ENCODE measurements at places on chromosomes 16 and 17.

- no peak for DNase-seq
These were observed 15.9 kb downstream of the TMEM92 start for GRCh38 chr17:50289991-50290702.

- peak; percentile 83 for DNase-seq
These were observed 14.8 kb downstream of the PDP2 start for GRCh38 chr16:66894948-66895688.

GRCh38 chr17:62715882-62716390 is 88.5 kb downstream of the MRC2 start:
- no peak for DNase-seq

- no peak for DNase-seq
These were observed at the start of gene KRTAP2-3 for GRCh38 chr17:41060052-41060604. Gene KRTAP2-3, minus strand, starts transcription at chr17:41060114. Its CDS starts 64 bp downstream, at chr17:41060050.

DNA sequence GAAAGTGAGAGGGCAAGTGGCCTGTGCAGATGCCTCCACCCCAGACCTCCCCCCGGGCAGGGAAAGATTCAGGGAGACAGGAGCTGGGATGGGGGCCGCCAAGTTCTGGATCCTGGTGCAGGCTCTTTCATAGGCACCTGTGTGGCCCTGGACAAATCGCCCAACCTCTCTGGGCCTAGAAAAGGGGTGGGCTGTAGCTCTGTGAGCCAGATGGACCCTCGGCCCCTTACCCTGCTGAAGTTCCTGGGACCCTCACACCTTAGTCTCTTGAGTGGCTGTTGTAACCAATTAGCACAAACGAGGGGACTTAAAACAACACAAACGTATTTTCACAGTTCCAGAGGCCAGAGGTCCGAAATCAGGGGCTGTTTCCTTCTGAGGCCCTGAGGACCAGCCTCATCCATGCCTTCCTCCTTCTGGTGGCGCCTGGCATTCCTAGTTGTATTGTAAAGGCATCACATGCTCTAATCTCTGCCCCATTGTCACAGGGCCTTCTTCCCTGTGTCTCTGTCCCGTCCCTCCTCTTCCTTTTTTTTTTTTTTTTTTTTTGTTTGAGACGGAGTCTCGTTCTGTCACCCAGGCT is 352.6 kb downstream of the SEC14L1 start:
- no peak for DNase-seq

GRCh38 chr17:80731323-80731722 is 186.7 kb downstream of the RPTOR start:
- peak; percentile 52 for DNase-seq

- DNase-seq: peak; percentile 67
These were observed 17.8 kb upstream of the NTN1 start for GRCh38 chr17:9003355-9004131.

DNA sequence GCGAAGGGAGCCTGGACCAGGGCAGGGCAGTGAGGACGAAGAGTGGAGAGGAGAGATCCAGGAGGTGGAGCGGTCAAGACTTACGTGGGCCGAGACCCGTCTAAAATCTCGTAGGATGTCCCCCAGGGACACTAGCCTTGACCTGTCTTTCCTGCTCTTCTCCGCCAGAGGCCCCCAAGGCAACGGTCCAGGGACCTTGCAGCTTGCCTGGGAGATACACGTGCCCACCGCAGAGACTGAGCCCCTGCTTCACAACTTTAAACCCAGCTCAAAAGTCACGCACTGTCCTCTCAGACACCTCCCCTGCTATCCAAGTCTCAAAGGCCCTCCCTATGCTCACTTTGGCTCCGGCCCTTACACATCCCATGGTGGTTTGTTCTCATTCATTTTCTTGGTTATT is 9.4 kb downstream of the TIGD7 start:
- peak; percentile 3 for DNase-seq

GRCh38 chr16:3776316-3776715 is 59.0 kb upstream of the TRAP1 start:
- DNase-seq: no peak

- no peak for DNase-seq
These were observed 196.0 kb downstream of the CBLN1 start for GRCh38 chr16:49085686-49086085.

GRCh38 chr16:57742543-57742942 is 7.0 kb downstream of the KATNB1 start:
- no peak for DNase-seq

DNA sequence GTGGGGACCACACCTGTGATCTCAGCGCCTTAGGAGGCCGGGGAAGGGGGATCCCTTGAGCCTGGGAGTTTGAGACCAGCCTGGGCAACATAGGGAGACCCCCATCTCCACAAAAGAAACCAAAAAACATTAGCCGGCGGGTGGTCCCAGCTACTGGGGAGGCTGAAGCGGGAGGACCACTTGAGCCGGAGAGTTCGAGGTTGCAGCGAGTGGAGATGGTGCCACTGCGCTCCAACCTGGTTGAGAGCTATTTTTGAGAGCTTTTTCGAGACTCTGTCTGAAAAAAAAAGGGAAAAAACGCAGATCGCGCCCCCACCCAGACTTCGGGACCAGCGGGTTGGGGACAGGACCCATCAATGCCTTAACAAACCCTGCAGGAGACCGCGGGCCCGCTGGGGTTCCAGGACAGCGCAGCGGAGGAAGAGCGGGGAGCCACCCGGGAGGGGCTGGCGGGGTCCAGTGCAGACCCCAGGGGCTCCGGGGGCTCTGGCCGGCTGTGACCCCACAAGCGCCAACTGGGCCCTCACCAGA is 762 bp upstream of the BAIAP3 start:
- DNase-seq: no peak

DNA sequence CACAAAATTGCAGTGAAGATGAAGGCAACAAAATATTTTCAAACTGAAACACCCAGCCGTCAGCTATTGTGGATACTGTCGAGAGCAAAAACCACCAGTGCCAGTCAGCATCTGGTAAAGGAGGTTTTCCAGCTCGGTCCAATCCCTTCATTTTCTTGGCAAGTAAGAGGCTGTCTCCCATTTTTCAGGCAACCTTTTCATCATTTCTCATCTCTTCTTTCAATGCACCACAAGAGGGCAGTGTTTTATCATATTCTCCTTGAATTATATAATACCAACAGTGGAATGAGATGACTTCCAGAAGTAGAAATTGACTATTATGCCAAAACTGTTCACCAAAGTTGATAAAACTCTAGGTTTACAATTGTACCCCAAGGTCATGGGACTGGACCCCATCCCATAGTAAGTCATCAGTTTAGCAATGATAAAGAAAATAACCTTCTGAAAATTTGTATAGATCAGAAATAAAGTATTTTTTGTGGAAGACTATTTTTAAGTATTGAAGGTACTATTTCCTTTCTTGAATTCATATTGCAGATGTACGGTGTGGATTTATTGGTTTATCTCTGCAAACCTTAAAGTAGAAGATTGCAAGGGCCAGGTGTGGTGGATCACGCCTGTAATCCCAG is 16.8 kb downstream of the NQO1 start:
- peak; percentile 88 for DNase-seq

DNA sequence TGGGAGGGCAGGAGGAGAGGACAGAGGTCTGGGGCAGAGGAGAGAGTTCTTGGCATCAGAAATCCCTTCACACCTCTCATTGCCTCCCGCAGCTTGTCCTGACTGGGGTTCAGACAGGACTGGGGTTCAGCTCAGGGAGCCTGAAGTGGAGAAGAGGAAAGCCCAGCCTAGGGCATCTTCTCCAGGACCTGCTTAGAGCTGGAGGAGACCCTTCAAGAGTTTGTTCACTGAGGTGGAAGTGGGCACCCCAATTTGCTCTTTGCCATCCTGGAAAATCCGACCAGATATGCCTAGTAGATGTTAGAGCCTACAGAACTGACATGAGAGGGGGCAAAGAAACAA is 2.0 kb downstream of the HOXB3 start:
- DNase-seq: no peak

GRCh38 chr17:58412064-58412703 is 5.2 kb downstream of the RNF43 start:
- no peak for DNase-seq

- DNase-seq: no peak
These were observed 6.4 kb downstream of the AOC3 start for GRCh38 chr17:42857389-42857788.

- DNase-seq: no peak
These were observed 18.2 kb downstream of the RAB40C start for GRCh38 chr16:608019-608418.

DNA sequence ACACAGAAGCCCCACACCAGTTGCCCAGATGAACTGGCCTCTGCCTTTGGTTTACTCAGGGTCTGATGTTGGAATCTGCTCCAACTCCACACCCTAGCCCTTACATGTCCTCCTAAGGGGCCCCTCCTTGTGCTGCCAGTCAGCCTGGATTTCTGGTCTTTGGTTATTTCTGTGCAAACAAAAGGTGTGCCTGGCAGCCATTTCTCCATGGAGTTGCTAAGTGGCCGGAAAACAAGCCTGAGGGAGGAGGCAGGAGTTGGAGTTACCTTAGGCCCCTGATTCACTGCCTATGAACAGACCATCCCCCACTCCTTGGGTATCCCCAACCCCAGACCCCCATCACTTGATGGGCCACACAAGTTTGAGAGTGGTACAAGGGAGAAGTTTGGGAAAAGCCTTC is 4.4 kb upstream of the ALKBH5 start:
- DNase-seq: no peak

DNA sequence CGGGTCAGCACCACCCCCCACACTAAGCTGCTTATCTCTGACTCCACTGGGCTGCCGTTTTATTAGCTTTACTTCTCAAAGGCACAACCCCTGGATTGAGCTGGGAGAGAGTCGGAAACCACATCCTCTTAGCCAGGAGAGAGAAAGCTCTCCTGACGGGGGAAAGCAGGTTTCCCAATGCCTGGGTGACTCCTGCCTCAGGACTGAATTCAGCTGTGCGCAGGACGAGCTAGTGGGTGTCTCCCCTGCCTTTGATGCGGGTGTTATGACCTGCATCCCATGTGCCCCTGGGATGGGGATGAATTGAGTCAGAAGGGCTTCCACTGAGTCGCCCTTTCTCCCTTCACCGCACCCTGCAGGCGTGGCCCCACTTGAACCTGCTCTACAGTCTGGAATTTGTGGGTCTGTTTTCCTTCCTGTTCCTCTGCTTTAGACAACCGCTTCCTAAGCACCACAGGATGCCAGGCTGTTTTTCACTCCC is 819.2 kb upstream of the EEF2KMT start:
- no peak for DNase-seq

DNA sequence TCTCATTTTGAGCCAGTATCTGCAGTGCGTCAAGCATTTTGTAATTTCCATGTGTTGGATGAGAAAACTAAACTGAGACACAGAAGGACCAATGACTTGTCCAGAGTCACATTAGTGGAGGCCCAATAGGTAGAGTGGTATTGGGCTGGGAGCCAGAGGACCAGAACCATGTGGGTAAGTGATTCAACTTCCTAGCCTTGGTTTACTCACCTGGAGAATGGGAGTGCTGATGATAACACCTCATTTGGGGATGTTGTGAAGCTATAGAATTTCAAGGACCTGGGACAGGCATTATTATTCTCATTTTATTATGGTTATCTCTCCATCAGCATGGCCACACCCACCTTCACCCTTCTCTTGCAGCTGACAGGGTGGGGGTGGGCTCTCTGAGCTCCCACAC is 8.1 kb downstream of the CPNE2 start:
- no peak for DNase-seq

DNA sequence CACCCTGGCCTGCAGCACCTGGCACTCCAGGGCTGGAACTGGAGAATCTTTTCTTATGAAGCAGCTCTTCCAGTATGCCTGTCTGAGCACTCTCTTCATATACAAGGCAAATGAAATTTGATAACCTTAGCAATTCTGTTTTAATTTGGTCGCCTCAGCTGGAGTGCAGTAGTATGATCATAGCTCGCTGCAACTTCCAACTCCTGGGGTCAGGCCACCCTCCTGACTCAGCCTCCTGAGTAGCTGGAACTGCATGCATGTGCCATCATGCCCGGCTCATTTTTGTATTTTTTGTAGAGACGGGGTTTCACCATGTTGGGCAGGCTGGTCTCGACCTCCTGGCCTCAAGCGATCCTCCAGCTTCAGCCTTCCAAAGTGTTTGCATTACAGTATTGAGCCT is 140.8 kb upstream of the CHMP6 start:
- no peak for DNase-seq

DNA sequence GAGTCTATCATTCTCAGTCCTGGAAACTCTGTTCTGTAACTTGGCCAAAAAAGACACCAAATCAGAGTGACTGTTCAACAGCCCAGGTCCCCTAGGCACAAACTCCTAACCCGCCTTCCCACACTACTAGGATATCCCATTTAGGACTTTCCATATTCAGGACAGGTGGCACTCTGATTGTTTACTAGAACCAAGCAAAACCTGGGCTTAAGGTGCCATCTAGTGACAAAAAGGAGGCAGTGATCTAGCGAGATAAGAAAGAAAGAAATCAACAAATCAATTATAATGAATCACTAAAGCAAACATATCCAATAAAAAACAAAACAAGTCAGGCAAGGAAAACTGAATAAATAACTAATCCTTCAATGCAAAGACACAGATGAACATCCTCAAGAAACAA is 203.9 kb downstream of the CEP112 start:
- DNase-seq: peak; percentile 34

DNA sequence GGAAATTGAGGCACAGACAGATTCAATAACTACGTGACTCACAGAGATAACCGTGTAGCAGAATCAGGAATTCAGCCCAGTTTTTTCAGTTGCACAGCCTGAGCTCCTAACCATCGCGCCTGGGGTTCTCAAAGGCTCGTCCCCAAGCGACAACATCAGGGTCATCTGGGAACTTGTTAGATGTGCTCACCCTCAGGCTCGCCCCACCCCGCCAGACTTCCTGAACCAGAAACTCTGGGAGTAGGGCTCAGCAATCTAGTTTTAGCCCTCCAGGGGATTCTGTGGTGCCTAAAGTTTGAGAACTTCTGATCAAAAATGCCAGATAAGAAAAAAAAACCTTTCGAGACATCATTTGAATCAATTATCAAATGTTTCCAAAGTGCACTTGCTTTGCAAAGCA is 559.8 kb downstream of the WWOX start:
- DNase-seq: no peak

GRCh38 chr16:9296271-9296590 is 204.8 kb downstream of the HAPSTR1 start:
- DNase-seq: no peak

DNA sequence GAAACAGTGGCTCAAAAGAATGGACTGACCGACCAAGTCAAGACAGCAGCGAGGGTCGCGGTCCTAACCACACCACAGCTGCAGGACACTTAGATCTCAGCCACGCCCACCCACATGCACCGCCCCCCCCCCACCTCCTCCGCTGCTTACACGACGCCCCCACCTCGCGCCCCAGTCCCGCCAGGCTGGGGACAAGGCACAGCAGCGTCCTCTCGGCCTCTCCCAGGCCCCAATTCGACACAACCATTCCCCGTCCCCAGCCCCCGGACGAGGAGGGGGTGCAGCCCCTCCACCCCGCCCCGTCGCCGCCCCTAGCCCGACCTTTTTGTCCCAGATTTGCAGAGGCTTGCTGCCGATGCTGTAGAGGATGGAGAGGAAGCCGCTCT is 477 bp downstream of the CFAP20 start:
- peak; percentile 64 for DNase-seq

- DNase-seq: peak; percentile 2
These were observed 2.8 kb downstream of the HAGH start for GRCh38 chr16:1823821-1824220.

- no peak for DNase-seq
These were observed 13.4 kb downstream of the ITGAL start for GRCh38 chr16:30485818-30486436.

- no peak for DNase-seq
These were observed 48.5 kb downstream of the CDH13 start for GRCh38 chr16:82675300-82675699.
